T47D (cell line): ENCODE measurements at places on chromosomes 3 and 15.

DNA sequence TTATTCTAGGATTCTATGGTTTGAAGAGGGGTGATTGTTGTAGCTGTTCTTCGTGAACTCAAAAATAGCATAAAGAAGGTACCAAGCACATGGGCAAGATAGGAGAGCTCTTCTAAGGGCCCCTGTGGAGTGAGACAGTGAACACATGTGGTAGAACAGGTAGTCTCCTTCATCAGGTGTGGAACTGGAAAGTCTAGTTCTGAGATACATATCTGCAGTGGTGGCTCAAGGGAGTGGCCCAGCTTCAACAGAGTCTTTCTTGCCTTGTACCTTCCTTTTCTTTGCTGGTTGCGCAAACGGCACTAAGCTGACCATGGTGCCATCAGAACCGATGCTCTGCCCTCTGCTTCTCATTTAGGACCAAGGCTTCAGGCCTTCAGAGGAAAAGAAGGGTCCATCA, 65.2 kb downstream of the CERS3 start:
- no peak for DNase-seq

GRCh38 chr15:83310521-83311456, 26.3 kb upstream of the BNC1 start:
- DNase-seq, result no peak

DNA sequence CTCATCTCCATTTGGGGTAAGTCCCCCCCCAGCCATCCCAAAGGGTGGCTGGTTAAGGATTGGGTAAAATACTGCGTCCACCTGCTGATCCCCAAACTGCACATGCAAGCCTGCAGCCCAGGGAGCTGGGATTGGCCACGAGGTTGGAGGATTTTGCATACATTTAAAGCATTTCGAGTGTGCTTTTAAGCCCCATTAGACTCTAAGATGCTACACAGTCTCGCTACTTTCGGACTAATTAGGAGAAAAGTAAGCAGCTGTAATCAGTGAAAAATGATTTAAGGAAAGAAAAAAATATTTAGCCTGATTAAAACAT, 23.9 kb downstream of the SLC6A6 start:
- DNase-seq, result no peak

DNA sequence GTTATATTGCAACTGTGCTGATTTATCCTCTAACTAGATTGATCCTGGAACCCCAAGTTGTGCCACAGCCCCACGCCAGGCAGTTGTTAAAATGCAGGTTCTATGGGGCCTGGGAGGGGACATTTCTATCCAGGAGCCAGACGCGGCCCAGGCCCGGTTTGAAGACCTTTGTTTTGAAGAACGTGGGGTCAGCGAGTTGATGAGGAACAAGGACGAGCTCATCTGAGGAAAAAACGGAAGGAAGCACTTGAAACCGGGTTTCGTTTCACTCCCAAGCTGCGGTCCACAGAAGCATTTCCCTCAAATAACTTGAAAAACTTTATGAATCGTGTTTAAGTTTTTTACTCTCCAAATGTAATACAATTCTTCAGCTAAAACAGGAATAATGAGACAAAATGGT, 76.4 kb downstream of the CHSY1 start:
- no peak for DNase-seq

DNA sequence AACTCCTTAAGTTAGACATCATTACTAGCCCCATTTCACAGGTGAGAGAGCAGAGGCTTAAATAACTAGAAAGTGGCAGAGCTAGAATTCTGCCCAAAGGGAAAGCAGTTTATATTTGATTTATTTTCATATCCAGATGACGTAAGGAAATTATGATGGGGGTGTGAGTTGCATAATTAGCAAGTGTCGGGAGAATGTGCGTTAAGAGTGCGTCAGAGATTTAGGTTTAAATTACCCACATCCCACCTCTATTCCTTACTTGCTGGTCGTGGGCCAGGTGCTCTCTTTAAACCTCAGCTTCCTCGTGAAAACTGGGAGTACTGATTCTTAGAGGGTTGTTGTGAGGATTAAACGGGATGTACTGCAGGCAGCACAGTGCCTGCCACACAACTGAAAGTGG, 32.3 kb downstream of the FSTL1 start:
- no peak for DNase-seq

DNA sequence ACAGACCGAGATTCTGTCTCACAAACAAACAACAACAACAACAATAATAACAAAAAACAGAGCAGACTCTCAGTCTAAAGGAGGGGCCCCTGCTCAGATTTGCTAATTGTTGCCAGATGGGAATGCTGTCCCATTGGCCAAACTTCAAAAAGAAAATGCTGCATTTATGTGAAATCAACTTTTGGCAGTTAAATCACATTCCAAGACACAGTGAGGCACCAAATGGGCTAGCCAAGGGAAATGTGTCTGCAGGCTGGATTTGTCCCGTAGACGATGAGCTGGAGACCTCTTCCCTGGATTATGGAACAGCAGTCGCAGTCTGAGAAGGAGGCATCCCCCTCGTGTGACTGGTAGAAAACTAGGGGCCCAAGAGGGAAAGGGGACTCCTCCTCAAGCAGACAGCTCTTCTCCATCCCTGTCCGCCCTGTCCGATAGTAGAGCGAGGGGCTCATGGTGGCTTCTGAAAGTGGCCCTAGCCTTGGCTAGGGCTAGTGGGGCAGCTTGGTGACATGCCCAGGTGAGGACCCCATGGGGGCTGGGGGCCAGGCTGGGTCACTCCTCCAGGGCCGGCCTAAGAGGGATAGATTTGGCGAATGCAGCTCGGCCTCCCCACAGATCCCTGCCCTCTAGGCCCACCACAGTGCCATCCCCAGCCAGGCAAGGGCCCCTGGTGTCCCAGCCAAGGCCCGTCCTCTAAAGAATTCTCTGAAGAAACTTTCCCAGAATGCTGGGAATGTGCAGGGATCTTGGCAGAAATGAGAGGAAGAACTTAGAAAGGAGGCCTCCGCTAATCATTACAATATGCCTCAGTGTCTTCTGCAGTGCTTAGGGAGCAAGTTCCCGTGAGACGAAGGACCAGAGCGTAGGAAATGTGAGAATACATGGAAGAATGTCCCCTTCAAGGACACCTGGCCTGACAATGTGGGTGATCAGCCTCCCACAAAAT, 2.0 kb downstream of the SLC22A14 start:
- DNase-seq, result no peak
